Brain (organoid and tissue), 16 donors: ENCODE measurements at places on chromosomes 12 and 14.

- DNase-seq = no peak
Measured at GRCh38 chr12:1518591-1519516, 75.5 kb downstream of the FBXL14 start.

- no peak for DNase-seq
Measured at GRCh38 chr12:131849700-131850553, 21.7 kb downstream of the MMP17 start.

GRCh38 chr12:120367924-120368788, 808 bp downstream of the MSI1 start:
- peak; percentile 56 for DNase-seq

GRCh38 chr14:47626151-47627035, 49.0 kb downstream of the MDGA2 start:
- no peak for DNase-seq

DNA sequence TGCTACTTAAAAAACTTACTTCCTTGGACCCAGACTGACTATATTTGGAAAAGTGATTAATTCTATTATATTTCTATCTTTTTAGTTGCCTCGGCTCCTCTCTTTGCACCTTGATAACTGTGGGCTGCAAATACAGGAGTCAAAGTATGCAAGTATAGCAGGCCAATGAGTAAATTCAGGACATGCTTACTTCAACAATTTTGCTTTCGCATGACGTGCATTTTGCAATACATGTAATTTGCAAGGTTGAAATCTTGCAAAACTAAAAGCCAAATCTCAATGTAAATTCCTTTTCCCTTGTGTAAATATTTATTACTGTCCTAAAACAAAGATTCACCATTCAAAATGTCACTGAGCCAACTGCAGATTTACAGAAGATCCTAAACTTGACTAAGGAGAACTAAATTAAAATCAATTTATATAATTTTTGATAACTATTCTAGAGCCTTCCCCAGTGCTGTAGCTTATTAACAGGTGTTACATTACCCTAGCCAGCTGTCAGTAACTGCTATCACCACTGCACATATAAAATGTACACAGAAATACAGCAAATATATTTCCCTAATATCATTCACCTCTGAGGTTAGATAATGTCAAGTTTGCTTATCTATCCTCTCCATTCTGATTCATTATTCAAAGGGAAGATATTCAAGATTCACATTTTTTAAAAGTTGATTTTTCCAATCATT, 1069.5 kb downstream of the TRHDE start:
- DNase-seq = no peak

GRCh38 chr12:50453872-50454271, 50.9 kb upstream of the DIP2B start:
- DNase-seq = no peak

- DNase-seq = peak; percentile 5
Measured at GRCh38 chr12:93616584-93617101, 44.2 kb downstream of the SOCS2 start.

GRCh38 chr12:81759190-81760051, at the start of gene PPFIA2:
TSS of gene PPFIA2 (minus strand) at chr12:81759350.
- peak; percentile 94 for DNase-seq

DNA sequence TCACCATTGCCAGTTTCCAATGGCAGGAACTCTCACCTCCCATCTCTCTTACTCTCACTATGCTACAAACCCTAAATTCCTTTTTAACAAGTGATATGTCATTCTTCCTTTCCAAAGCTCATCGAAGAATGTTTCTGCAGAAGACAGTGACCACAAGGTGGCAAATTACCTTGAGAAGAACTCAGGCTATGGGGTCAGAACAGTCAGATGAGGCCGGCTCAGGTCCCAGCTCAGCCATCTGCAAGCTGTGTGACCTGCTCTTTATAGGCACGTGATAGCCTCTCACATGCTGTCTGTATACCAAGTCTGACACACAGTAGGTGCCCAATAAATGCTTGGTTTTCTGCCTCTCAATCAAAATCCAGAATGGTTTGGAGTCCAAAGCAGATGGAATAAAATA, 80.7 kb downstream of the FOXN3 start:
- no peak for DNase-seq

GRCh38 chr12:45663455-45663854, 66.1 kb upstream of the ARID2 start:
- DNase-seq = no peak

DNA sequence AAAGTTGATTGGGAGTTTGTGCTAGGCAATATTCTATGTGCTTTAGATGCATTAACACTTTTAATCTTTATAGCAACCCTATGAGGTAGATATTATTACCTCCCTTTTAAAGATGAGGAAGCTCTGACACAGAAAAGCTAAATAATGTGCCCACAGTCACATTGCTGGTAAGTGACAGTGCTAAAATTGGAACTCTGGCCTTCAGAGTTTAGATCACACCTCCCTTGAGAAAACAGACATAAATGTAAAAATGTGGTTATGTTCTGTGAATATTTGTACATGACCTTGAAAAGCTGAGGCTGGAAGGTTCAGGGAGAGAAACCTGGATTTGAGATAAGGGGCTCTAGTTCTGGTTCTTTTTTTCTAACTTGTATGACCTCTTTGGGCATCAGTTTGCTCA, 1.9 kb downstream of the ABHD4 start:
- DNase-seq = no peak

- DNase-seq = peak; percentile 6
Measured at GRCh38 chr12:108935159-108935763, 55.4 kb downstream of the DAO start.

DNA sequence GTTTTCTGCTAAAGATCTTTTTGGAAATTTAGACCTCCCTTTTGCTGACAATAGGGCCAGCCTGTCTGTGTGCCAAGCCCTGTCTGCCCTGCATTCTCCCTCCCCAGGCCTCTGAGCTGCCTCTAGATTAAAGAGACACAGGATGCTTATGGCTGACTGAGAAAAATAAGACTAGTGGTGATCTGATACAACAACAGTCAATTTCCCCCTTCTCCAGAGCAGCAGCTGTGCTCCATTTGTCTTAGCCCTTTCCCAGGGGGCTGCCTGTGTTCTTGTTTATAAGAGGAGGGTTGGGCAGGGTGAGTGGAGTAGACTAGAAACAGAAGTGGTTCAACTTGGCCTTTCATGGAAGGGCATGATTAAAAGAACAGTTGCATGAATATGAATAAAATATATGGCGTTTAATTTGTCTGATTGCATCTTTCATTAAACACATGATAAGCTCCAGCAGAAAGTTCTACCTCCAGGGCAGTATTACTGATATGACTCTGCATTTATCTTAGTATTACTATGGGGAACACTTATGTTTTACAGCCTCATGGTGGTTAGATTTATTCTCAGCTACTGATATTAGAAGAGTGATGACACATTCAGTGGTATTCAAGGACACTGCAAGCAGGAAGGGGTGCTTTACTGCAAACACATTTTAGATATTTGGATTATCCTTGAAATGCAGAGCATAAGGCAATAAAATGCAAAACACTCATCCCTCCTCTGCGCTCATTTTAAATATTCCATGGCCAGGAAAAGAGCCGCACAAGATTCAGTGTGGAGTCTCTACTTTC, 150.2 kb upstream of the CLEC14A start:
- peak; percentile 65 for DNase-seq

DNA sequence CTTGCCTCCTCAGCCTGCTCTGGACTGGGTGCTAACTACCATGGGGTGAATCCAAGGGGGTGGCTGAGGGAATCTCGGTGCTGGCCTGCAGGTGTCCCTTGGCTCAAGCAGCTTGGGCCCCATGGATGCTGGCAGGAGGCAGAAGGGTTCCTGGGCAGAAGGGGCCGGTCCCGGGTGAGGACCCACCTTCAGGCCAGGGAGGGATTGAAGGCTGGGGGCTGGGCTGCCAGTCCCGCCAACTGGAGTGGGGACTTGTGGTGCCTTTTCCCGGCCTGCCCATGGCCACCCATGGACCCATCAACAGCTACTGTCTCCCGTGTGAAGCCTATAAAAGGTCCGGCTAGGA, 550.1 kb downstream of the SLC6A15 start:
- no peak for DNase-seq

GRCh38 chr14:95180966-95181741, 23.8 kb upstream of the DICER1 start:
- DNase-seq = no peak

GRCh38 chr12:115990241-115990640, 287.3 kb downstream of the MED13L start:
- no peak for DNase-seq

- no peak for DNase-seq
Measured at GRCh38 chr12:92336641-92337040, 191.0 kb upstream of the BTG1 start.

DNA sequence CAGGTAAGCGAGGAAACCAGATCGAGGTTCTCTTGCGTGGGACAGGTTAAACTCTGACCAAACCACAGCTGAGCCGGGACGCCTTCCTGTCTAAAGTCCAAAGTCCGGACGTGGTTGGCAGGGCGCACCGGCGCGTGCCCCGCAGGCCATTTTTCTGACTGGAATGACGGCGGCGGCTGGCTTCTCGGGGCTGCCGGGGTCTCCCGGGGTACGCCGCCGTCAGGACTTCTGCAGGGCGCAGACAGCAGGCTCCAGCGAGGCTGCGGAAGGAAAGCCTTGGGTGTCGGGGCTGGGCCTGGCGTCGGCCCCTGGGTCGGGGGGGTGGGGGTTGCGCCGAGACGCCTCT, 32.8 kb downstream of the MIA2 start:
- no peak for DNase-seq
